ENCODE measurements at places on chromosomes 13 and 19.

- DNase-seq: no peak
Measured at GRCh38 chr19:3593156-3593555, 7.9 kb downstream of the GIPC3 start.

- no peak for DNase-seq
Measured at GRCh38 chr19:330503-330902, 14.1 kb downstream of the MIER2 start.

DNA sequence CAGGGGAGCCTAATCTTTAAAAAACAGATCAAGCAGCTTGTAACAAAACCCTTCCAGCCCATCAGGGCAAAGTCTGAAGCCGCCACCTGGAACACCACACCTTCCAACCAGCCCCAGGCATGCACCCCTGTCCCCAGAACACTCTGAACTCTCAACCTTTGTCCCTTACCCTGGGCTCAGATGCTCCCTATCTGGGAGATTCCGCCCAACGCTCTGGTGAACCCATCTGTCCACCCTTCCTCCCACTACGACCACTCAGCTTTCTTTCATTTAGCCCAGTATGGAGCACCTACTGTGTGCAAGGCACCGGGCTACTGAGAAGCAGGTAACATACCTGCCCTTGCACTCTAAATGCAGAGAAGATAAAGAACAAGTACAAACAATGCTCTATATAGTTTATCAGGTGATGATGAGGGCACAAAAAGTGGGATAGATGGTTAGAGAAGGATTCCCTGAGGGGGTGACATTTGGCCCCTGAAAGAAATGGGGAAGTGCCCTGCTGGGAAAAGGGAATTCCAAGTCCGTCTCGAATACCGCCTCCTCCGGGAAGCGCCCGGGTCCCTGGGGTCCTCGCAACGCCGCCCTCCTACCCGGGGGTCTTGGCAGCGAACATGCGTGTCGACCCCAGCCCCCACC is 629 bp downstream of the PEPD start:
- no peak for DNase-seq

- DNase-seq: no peak
Measured at GRCh38 chr13:101267656-101268055, 148.7 kb downstream of the NALCN start.

GRCh38 chr19:17264641-17264979 is at the start of gene USHBP1:
USHBP1 (minus strand) TSS chr19:17264745; CDS start chr19:17264299, 446 bp downstream.
- DNase-seq: no peak

- DNase-seq: no peak
Measured at GRCh38 chr13:98407575-98407974, 169.3 kb downstream of the STK24 start.

GRCh38 chr19:46530636-46531035 is 35.0 kb upstream of the PNMA8B start:
- DNase-seq: no peak

DNA sequence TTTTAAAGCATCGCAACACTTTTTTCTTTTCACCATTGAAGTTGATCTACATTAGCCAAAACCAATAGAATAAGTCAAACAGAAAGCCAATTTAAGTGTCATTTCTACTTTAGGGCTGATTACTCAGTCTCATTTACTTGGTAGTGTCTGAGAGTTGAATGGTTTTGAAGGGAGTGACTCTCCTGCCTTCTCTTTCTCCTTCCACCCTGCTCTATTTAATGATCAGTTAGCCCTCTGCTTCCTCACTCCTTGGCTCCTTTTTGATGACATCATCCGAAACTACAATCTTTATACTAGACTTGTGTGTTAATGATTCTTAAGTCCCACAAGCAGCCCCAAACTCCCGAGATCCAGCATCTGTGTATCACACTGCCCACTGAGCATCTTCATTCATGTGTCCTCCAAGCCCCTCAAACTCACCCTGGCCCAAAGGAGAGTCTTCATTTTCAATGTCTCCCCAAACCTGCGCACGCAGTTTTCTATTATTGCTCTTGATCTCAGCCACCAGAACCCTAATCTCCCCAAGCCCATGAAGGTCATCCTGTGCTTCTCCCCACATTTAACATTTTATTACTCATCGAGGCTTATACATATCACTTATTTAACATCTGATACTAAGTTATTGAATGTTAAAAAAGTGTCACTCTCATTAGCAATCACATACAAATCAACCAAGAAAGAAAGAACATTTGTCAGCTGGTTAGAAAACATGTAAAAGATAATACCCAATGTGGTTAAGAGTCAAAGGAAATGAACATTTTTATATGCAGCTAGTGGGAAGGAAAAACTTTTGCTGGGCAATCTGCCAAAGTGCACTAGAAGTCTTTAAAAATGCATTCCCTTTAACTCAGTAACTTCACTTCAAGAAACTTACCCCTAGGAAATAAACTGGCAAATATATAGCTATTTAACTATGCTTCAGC is 32.2 kb upstream of the ARGLU1 start:
- DNase-seq: no peak

GRCh38 chr13:36814465-36814864 is 4.6 kb upstream of the RFXAP start:
- no peak for DNase-seq

GRCh38 chr19:48798937-48799336 is 11.9 kb downstream of the BCAT2 start:
- DNase-seq: no peak

DNA sequence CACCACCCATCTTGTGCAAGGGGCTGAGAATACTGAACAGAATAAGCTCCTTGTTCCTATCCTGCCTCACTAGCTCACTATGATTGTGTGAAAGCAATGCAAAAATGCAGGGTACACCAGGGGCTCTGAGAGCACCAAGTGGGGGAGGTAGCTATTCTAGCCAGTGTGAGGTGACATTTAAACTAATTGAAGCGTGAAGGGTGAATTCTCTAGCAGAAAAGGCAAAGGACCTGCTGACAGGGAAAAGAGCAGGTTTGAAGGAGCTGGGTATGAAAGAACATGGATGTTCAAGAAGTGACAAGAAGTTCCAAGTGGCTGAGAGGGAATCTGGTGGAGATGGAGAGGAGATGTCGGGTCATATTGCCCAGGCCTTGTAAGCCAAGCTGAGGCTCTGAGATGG is 64.2 kb downstream of the SIAH3 start:
- no peak for DNase-seq

GRCh38 chr13:102311901-102312300 is 89.9 kb downstream of the FGF14 start:
- DNase-seq: no peak

GRCh38 chr13:25886438-25887214 is 165.2 kb downstream of the SHISA2 start:
- no peak for DNase-seq

DNA sequence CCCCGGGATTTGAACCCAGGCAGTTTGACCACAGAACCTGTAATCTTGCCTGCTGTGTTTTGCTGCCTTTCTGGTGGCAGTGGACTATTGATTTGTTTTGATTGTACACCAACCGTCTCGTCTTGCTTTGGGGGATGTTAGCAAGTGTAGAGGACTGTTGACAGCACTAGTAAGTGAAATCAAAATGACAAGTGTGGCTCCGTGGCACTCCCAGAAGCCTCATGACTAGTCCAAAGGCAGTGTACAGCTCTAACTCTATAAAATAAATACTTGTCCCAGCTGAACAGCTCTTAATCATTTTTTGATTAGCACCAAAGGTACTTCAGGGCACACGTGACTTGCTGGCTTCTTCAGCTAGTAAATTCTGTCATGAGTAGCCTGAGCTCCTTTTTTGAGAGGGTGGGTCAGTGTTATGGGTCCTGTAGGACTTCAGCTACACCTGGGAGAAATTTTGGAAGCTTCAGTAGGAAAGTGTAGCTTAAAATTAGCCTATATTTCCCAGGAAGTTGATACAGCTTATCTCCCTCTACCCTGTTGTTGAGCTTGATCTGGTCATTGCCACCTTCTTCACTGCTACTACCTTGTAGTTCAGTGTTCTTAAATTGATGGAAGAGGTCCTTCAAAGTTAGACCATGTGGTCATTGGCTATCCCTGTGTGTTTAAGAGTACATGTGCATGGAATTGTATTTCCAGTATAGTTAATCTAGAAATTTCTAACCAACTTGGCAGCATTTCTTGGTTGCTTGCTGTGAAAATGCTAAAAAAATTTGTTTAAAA is 15.1 kb downstream of the TM9SF2 start:
- no peak for DNase-seq

DNA sequence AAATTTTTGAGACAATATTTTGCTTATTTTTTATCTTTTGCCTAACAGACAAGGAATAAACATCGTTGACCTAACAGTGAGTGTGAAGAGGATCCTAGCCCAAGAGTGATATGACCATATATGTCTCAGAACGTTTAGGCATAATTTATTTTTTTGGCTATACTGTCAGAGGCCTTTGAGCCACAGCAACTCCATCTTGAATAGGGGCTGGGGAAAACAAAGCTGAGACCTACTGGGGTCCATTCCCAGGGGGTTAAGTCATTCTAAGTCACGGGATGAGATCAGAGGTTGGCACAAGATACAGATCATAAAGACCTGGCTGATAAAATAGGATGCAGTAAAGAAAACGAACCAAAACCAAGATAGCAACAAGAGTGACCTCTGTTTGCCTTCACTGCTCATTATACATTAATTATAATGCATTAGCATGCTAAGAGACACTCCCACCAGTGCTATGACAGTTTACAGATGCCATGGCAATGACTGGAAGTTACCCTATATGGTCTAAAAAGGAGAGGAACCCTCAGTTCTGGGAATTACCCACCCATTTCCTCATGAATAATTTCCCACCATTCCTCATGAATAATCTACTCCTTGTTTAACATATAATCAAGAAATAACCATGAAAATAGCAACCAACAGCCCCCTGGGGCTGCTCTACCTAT is 510.9 kb upstream of the PCDH9 start:
- no peak for DNase-seq

- no peak for DNase-seq
Measured at GRCh38 chr19:56314018-56314380, 640 bp downstream of the ZSCAN5A start.

- no peak for DNase-seq
Measured at GRCh38 chr19:41903193-41903953, 20.4 kb downstream of the ARHGEF1 start.

- DNase-seq: no peak
Measured at GRCh38 chr19:8147582-8147978, 1.8 kb downstream of the FBN3 start.

- no peak for DNase-seq
Measured at GRCh38 chr19:35045667-35046300, 4.3 kb downstream of the HPN start.

DNA sequence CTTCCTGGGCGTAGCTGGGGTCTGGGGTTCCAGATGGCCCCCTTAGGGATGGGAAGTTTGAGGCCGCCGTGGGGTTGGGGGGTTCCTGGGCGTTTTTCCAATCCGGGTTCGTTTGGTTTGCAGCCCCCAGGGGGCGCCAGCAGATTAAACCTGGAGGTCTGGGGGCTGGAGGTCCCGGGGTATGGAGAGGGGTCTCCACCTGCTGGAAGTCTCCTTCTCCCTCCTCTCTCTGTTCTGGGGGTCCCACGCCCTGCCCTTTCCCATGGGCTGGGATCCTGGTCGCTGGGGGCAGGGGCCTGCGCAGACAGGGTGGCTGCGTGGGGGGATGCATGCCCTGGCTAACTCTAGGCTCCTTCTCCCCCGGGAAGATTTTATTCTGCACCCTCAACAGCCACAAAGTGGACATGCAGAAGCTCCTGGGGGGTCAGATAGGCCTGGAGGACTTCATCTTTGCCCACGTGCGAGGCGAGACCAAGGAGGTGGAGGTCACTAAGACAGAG is 899 bp downstream of the GIPC3 start:
- DNase-seq: no peak

DNA sequence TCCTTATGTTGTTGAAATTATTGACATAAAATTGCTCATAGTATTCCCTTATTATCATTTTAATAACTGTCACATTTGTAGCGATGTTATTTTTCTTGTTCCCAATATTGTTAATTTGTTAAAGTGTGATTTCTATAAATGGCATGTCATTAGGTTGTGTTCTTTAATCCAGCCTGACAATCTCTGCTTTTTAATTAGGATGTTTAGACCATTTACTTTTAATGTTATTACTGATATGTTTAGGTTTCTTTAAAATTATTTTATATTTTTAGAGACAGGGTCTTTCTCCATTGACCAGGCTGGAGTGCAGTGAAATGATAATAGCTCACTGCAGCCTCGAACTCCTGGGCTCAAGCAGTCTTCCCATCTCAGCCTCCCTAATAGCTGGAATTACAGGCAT is 408.5 kb downstream of the DLEU7 start:
- no peak for DNase-seq

GRCh38 chr19:33395561-33396550 is 22.3 kb downstream of the CEBPG start:
- no peak for DNase-seq

- no peak for DNase-seq
Measured at GRCh38 chr13:109481040-109481439, 305.3 kb downstream of the IRS2 start.

DNA sequence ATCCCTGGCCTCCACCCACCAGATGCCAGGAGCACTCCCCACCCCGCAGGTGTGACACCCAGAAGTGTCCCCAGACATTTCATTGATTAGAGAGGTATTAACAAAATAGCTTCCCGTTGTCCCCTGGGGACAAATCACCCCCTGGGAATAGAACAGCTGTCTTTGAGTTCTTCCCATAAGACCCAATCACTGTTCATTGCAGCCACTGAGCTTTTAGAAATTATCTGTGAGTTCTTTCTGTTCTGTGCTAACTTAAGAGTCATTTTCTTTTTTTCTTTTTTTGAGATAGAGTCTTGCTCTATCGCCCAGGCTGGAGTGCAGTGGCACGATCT is 32.8 kb downstream of the MYO9B start:
- no peak for DNase-seq
